ENCODE measurements at places on chromosomes 1 and 21.

GRCh38 chr1:156100205-156100995 is 14.1 kb upstream of the LMNA start:
- no peaks in the 10 kb centered on the region for H3K27me3 ChIP-seq
- no peak overlapping the region for H3K4me3 ChIP-seq
- no peak for DNase-seq
- no peak overlapping the region for H3K27ac ChIP-seq
- peaks cover 50% of the 10 kb centered on the region for H3K4me1 ChIP-seq
- H3K36me3 ChIP-seq, result no peaks in the 10 kb centered on the region

DNA sequence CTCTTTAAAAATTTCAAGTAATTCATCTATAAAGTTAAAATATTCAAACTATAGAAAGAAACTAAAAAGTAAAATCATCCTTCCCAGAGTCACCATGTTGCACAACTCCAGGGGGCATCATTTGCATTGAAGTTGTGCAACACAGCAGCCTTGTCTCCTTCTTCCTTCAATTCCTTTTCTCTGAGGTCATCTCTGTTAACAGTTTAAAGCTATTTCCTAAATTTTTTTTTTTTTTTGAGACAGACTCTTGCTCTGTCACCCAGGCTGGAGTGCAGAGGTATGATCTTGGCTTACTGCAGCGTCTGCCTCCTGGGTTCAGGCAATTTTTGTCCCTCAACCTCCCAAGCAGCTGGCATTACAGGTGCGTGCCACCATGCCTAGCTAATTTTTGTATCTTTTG is 7.1 kb downstream of the RHBG start:
- DNase-seq, result no peak
- no peak overlapping the region for H3K27ac ChIP-seq
- no peak overlapping the region for H3K4me3 ChIP-seq
- peaks cover 22% of the 10 kb centered on the region for H3K4me1 ChIP-seq

DNA sequence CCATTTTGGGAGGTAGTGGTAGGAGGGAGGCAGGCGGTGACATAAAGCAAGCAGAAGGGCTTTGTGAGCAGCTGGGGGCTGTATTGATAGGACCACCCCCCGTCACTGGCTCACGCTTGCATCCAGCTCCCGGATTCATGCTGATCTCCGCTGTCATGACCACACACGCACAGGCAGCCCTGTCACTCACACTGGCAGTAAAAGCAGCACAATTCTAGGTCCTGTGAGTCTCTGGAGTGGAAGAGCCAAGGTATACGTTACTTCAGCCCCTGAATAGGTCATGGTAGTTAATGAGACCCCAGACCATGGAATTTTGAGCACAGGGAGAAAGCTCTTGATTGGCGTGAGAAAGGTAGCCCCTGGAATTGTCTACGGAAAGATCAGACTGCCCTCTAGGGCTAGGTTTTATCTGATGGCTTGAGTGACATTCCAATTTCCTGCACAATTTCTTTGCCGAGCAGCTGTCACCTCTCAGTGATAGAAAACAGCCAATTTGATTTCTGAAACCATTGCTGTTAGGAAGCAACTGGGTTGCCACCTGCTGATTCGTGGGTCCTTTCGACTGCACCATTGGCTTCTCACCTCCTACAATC is 5.4 kb downstream of the OR2B11 start:
- no peak for DNase-seq
- H3K4me3 ChIP-seq, result no peak overlapping the region
- H3K36me3 ChIP-seq, result no peaks in the 10 kb centered on the region
- no peaks in the 10 kb centered on the region for H3K27me3 ChIP-seq
- no peaks in the 10 kb centered on the region for H3K4me1 ChIP-seq
- no peak overlapping the region for H3K27ac ChIP-seq

- peak; percentile 46 for DNase-seq
- no peaks in the 10 kb centered on the region for H3K27me3 ChIP-seq
- no peak overlapping the region for H3K27ac ChIP-seq
- no peaks in the 10 kb centered on the region for H3K36me3 ChIP-seq
Observed at GRCh38 chr1:30763651-30764248, 6.2 kb upstream of the LAPTM5 start.

DNA sequence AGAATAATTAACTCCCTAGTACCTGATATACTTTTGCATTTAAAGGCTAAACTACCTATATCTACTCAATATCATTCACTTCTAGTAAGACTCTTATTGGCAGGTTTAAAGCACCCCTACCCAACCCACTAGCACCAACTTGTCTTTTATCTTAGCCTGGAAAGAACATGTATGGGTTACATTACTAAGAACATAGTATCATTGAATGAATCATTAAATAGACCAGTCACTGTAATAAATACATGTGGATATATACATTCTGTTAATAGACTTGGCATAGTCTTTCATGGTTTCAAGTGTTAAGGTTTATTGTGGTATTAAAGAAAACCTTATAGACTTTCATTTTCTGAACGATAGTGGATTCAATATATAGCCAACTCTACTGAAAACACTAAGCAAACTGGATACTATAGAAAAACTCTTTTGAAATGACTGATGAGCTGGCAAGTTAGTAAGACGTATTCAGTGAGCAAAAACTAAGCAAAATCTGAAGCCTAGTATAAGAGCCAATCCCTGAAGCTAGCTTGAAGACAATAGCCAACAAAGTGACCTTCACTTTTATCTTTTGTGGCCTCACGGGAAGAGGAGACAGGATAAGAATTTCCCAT is 10.3 kb downstream of the HIVEP3 start:
- no peak overlapping the region for H3K27ac ChIP-seq
- H3K36me3 ChIP-seq, result no peaks in the 10 kb centered on the region
- no peak overlapping the region for H3K4me3 ChIP-seq
- H3K27me3 ChIP-seq, result peaks cover 3% of the 10 kb centered on the region
- no peak for DNase-seq

DNA sequence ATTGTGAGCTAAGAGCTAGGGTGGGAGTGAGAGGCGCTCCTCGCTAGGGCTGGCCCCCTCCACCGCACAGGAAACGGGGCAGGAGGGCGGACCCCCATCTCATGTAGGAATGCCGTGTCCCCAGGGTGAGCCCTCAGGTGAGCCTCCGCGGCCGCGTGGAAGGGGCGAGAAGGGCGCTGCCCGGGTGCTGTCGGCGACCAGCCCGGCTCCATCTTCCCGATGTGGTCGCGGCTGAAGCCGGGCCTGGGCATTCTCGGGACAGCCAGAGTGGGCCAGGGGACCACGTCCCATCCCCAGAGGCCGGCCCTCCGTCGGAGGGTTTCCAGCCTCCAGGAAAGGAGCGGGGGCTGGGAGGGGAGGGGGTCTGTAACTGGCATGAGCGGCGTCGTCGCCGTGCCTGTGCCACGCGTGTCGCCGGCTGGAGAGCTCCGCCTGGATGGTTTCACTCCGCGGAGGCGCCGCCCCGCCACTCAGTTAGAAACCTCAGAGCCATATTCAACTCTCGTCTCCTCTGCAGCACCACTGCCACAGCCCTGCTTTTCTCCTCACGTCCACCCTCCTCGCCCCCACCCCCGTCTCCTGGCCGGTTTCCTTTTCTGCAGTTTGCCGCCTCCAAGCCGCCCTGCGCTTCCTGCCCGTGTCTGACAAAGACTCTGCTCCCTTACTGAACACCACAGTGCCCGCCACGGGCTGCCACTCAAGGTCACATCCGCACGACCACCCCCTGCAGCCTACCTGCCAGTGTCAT is at the start of gene TMEM269:
Gene TMEM269 (plus strand): TSS at position 46 of the 748 bp plus-strand sequence. CDS start 4,903 bp downstream, outside the sequence.
- no peaks in the 10 kb centered on the region for H3K27me3 ChIP-seq
- no peaks in the 10 kb centered on the region for H3K4me1 ChIP-seq
- DNase-seq, result no peak
- no peak within 1 kb of the TSS for H3K27ac ChIP-seq

DNA sequence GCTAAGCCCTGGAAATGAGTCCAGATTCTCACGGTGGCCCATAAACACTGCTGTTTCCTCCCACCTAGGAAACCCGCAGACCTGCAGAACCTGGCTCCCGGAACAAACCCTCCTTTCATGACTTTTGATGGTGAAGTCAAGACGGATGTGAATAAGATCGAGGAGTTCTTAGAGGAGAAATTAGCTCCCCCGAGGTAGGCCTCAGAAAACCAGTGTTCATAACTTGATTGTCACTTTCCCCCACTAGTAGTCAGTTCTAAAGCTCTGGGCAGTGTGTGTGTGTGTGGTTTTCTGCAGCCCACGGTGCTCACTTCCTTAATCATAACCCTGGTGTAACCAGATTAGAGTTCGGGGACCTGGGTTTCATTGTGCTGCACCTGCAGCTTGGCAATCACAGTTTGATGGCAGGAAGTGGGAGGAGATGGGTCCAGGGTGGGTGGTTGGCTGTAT is 39.1 kb downstream of the CLIC6 start:
- no peaks in the 10 kb centered on the region for H3K27me3 ChIP-seq
- H3K36me3 ChIP-seq, result no peaks in the 10 kb centered on the region
- H3K4me3 ChIP-seq, result no peak overlapping the region
- H3K27ac ChIP-seq, result no peak overlapping the region
- DNase-seq, result no peak

DNA sequence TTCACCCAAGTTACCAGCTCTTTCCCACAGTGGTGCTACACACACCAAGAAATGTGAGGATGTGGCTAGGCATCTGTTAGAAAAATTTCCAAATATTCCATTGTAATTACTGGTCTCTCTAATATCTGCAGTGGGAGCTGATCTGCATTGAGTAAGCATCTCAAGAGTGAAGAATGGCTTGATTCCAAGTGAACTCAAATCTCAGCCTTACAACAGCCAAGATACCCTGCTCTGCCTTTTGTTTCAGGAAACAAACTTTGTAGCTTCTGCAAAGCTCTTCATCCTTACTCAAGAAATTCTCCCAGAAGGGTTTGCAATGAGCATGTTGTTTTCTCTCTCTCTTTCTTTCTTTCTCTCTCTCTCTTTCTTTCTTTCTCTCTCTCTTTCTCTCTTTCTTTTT is 181.1 kb downstream of the FCRL5 start:
- no peak for DNase-seq
- no peak overlapping the region for H3K4me3 ChIP-seq
- H3K27ac ChIP-seq, result no peak overlapping the region

DNA sequence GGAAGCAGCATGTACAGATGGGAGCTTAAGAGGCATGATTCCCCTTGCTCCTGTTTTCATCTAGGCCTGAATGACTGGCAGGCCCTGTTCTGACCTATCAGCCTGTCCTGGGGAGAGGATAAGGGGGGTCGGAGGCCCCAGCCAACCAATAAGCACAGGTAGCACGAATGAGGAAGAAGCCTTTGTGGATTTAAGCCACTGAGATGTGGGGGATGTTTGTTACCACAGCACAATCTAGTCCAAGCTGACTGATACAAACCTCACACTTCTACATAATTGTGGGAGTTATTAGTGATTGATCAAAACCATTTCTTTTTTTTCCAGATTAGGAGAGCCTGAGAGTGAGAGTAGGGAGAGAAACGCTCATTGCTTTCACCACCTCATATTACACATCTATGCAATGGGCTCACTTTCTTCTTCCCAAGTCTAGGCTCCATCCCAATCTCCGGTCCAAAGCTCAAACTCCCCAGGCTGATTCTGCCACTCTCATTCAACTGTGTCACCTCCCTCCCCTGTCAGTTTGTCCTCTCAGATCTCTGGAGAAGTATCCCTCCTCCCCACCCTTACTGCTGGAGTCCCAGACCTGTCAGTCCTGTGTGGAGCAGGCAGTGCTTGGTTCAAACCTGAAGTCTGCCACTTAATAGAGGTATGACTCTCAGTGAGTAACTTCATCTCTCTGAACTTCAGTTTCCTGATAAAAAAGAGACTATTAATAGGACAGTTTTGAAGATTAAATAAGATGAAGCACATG is 220.5 kb downstream of the PTPRU start:
- no peak overlapping the region for H3K4me3 ChIP-seq
- no peaks in the 10 kb centered on the region for H3K27me3 ChIP-seq
- H3K36me3 ChIP-seq, result no peaks in the 10 kb centered on the region
- H3K27ac ChIP-seq, result no peak overlapping the region
- H3K4me1 ChIP-seq, result no peaks in the 10 kb centered on the region

DNA sequence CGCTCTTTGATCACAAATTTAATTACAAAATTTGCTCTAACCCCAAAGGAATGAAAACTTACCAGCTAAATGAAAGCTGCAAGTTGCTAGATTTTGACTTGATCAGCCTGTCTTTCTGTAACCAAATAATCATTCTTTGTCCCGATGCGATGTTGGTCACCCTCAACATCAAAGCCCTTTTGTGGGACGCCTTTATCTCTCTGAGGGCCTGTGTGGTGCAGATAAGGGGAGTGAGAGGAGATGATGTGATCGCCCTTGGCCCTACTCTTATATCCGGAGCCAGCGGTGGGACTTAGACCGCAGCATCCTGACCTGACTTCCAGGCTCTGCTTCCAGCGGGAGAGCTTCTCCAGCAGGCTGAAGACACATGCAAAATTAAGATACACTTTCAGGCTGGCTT is 19.3 kb upstream of the UMODL1 start:
- H3K36me3 ChIP-seq, result no peaks in the 10 kb centered on the region
- no peaks in the 10 kb centered on the region for H3K27me3 ChIP-seq
- H3K4me1 ChIP-seq, result peaks cover 7% of the 10 kb centered on the region

GRCh38 chr1:227914801-227915563 is 32.8 kb downstream of the WNT9A start:
- H3K27me3 ChIP-seq, result no peaks in the 10 kb centered on the region
- no peak for DNase-seq
- H3K36me3 ChIP-seq, result no peaks in the 10 kb centered on the region
- H3K4me1 ChIP-seq, result peaks cover 26% of the 10 kb centered on the region
- H3K27ac ChIP-seq, result no peak overlapping the region

DNA sequence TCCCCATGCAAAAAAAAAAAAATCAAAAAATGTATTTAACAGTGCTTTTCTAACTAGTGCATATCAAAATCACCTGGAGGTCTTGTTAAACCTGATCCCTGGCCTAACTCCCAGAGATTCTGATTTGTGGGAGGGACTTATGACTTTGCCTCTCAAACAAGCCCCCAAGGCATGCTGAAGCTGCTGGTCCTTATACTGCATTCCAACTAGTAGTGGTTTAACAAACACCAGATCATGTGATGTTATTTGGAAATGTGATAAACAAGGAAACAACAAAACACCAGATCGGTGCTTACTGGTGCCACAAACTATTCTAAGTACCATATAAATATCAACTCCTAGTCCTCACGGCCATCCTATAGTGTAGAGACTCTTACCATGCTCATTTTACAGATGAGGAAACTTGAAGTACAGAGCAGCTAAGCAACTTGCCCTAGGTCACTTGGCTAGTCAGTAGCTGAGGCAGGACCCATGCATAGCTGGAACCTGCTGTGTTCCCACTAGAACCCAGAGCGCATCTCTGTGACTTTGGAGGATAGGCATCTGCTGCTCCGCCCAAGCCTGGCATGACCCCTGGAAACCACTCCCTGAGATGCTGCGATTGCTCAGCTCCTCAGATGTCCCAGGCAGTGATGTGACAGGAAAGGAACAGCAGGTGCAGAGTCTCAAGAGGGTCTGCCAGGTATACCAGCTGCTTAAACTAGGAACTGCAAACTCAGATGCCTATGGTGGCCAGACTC is 38.1 kb downstream of the SOX13 start:
- peaks cover 10% of the 10 kb centered on the region for H3K4me1 ChIP-seq
- no peak overlapping the region for H3K27ac ChIP-seq
- no peak for DNase-seq
- H3K4me3 ChIP-seq, result no peak overlapping the region
